ENCODE measurements at places on chromosomes 7 and 10.
A peak's percentile ranks its signal among the peaks of the same experiment; 100 is the strongest.

GRCh38 chr7:67423065-67423464 lies 426.4 kb downstream of the TYW1 start:
- DNase-seq, result no peak

DNA sequence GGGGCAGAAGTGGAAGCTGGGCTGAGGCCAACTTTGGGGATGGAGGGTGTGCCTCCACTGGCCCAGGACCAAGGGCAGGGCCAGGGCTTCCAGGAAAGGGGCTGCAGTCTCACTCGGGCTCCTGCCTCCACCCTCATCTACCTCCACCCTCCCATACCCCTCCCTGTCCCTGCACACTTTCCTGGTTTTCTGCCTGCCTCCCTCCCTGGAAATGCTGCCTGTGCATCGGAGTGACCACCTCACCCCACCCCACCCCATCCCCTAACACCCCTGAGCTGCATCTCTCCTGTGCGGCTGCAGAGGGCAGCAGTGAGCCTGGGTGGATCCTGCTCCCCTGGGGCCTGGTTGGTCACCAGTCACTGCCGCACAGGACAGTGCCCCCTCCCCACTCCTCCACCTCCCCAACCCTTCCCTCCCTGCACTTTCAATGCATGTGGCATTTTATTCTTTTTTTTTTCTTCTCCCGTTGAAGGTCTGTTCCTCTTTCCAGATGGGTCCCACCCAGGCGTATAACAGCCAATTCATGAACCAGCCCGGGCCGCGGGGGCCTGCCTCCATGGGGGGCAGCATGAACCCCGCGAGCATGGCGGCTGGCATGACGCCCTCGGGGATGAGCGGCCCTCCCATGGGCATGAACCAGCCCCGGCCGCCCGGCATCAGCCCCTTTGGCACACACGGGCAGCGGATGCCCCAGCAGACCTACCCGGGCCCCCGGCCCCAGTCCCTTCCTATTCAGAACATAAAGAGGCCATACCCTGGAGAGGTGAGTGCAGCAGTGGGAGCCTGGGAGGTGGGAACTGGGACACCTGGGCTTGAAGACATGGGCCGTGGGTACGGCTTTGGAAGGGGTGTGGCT lies 54.1 kb upstream of the PPIF start:
- peak; percentile 39 for DNase-seq

DNA sequence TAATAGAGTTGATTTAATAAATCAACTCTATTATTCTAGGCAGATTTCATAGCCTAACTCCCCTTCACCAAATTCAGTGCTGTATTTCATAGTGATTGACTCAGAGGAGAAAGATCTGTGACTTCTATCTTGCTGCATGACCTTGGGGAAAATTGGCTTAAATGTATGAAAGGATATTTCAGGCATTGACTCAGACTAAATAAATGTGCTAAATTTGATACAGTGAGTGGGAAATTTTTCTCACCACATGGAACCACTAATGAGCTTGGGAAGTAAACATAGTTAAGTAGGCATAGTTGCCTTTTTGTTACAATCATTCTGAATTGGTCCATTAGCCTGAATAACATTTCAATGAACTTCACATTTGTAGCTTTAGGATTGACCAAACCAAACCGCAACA lies 89.0 kb upstream of the PRPS1L1 start:
- no peak for DNase-seq

- DNase-seq, result no peak
Observed at GRCh38 chr10:105023211-105024111, 382.4 kb downstream of the SORCS3 start.

DNA sequence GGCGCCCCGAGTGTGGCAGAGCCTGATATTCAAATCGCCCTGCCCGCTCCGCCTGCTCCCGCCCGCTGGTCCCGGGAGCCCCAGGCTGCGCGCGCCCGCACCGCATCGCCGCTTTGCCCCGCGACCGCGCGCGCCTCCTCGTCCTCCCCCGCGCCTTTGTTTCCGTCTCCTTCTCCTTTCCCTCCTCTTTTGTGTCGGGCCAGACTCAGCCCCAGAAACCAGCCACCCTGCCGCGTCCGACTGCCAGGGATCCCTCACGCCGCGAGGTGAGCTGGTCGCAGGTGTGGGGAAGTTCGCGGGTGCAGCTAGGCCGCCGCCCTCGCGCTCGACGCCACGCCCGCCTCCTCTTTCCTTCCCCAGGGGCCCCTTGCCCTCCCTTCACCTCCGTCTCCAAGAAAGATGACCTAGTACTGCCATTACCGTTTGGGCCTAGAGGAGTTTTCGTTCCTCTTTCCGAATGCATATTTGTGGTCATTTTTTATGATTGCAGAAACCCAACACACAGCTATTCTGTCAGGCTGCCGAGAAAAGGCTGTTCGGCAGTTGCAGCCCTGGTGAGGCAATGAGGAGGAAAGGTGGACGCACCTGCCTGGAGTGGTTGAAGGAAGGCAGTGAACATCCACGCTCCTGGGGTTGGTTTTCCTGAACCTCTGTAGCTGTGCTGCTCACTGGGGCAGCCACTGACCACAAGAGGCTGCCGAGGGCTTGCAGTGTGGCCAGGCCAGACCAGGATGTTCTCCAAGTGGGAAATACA lies 107.3 kb downstream of the SNX10 start:
- peak; percentile 96 for DNase-seq

- peak; percentile 68 for DNase-seq
Observed at GRCh38 chr10:33114451-33114952, 156.5 kb upstream of the ITGB1 start.

- peak; percentile 19 for DNase-seq
Observed at GRCh38 chr7:80018941-80019808, 115.5 kb upstream of the GNAI1 start.

GRCh38 chr7:20412032-20412431 lies 81.3 kb downstream of the ITGB8 start:
- DNase-seq, result peak; percentile 49

DNA sequence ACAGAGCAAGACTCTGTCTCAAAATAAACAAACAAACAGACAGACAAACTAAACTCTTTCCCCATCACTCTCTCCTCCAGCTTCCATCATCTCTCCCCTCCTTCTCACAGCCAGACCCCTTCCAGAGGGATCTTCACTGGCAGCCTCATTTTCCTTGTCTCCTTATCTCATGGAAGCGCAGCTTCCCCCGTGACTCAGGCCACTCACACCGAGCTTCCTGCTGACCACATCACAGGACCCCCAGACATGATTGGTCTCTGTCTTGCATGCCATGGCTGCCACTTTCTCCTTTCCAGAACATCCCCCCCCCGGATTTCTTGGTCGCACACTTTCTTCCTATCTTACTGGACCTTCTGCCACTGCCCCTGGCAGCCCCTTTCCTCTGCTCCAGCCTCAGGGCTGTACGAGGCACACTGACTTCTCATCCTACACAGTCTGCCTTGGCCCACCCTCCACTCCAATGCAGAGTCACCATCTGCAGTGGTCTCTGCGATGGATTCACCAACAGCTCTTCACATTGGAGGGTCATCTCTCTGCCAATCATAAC lies 4.9 kb upstream of the INSIG1 start:
- DNase-seq, result no peak

DNA sequence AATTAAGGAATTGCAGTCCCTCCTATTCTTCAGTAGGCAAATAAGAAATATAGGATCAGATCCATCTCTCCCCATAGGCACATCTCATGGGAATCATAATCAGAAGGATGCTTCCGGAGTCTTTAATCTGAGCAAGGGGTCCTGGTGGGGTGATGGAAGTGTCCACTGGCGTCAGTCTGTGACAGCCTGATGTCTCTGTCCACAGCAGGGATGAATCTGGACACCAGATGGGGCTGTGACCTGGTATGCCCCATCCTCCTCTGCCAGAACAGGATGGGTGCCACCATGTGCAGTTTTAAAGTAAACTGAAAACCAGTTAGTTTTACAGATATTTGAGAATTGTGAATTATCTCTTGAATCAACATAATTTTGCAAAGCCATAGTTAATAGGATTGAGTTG lies 148.7 kb downstream of the C1GALT1 start:
- DNase-seq, result no peak

DNA sequence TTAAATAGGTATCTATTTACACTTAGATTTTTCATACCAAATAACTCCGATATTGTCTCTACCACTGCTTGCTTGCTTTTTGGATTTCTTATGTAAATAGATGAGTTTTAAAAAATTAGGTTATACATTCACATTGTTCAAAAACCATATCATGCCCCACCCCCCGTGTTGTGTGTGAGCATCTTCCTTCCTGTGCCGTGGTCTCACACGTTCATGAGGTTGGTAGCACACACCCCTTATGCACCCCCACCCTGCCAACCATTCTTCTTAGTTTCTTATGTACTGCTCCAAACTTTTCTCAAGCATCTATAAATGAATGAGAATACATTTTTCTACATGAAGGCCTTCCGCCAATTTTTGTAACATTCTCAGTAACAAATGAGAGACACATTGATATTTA lies 115.6 kb downstream of the FANK1 start:
- no peak for DNase-seq

DNA sequence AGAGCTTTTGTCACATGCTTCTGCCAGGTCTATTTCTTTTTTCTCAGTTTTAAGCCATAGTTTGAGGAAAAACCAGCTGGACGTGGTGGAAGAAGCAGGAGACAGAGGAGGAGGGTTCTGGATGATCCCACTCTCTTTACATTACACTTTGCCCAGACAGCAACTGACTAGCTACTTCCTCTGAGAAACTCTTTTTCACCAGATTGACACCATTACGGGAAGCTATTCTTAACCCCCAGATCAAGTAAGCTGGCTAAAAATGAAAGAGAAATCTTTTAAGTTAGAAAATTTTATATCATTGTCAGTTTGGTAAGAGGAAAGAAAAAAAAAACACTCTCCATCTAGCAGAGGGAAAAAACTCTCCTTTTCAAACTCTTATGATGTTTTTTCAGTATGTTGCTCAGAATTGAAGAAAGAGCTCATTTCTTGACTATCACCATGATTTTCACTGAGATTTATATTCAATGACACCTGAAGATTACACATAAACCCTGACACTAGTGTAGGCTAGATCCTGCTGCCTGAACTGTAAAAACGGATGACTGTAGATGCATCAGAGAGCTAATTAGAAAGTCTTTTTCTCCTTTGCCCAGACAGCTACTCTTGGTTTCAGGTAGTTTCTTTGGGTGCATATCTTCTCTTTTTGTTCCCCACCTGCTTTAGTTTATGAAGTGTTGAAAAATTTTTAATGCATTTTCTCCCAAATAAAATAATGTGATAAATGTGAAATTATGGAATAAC lies 203.1 kb downstream of the TFEC start:
- DNase-seq, result peak; percentile 25

DNA sequence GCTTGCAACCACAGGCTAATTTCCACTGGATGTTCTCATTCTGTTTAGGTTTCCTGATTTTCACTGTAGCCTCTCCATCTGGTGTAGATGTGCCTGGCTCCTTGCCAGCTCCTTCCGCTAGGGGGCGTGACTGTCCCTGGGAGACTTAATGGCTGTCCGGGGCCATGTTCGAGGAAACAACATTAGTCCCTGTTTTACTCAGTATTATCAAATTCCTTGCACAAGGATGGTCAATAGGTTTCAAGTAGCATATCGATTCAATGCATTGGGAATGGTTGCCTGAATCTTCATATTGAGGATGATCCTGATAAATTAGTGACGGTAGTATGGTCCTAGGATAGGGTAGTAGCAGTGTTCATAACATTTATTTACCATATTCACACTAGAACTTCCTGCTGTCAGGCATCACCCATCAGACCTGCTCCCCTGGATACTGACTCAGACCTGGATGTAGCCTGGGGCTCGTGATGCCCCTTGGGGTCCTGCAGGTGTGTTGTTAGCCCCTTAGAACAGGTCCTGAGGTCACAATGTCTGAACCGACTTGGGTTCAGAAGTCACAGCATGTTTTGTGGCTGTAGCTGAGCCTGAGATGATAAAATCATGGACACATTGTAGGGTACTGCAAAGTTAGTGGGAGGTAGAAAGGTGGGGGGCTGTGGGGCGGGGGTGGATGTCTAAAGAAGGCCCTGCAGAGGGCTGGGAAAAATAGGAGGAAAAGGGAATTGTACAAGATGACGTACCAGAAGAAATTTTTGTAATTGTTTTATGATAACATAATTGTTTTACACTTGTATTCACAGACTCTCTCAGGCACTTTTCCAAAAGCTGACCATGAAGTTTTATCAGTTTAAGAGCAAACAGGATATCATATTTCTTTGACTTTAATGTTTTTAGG lies 8.9 kb upstream of the EXOC6 start:
- DNase-seq, result peak; percentile 36

DNA sequence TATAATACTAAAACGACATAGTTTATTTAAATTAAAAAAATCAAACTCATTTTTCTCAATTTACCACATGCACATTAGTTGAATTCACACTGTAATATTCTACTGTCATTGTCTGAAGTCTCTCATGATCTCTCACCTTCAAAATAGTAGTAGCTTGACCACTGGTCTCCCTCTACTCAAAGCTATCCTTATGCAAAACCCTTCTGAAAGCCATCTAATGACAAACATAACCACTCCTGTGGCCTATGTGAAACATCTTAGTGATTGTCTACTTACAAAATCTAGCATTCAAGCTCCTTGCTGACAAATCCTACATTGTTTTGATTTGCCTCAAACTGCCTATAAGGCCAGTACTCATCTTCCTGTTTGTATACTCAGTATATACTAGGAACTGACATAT lies 606.0 kb upstream of the GHITM start:
- no peak for DNase-seq

DNA sequence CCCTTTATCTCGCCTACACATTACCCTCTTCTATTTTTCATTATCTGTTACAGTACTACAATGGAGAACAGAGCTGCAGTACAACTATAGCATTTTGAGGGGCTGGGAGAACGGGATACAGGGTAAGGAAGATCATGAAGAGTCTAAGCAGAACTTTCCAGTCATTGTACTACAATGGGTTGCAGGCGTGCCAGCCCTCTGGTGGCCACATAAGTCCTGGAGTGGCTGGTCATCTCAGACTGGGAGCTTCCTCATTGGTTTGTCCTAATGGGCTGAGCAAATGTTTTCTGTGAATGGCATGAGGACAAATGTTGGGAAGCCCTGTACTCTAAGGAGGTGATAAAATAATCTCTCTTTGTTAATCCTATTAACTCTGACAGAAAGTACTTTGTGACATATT lies 33.0 kb downstream of the TMEM106B start:
- DNase-seq, result peak; percentile 31

DNA sequence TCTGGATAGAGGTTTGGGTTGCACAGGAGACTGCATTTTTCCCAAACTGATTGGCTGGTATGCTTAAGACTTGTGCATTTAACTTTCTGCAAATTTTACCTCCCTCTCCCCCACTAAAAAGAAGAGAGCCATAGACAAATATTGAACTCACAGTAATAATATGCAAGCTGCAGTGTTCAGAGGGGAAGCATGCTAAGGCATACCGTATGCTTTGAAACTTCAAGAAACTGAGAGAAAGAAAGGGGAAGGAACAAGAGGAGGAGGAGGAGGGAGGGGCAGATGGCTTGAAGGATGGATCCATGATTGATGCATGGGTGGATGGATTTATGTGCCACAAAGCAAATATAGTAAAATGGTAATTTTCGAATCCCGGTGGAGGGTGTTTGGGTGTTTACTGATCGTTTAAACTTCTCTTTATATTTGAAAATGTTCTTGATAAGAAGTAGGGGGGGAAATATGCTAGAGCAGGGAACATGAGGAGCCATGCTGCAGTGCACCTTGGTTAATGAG lies 7.8 kb upstream of the KLF6 start:
- peak; percentile 51 for DNase-seq

GRCh38 chr7:7687800-7688199 lies 30.6 kb downstream of the RPA3 start:
- no peak for DNase-seq

GRCh38 chr10:76717141-76717540 lies 920.5 kb downstream of the KCNMA1 start:
- no peak for DNase-seq

GRCh38 chr10:126016156-126016805 lies 119.9 kb downstream of the FANK1 start:
- DNase-seq, result no peak

- no peak for DNase-seq
Observed at GRCh38 chr10:36451391-36451970, 673.9 kb upstream of the ANKRD30A start.

All from MV-4-11 (cell line).